ENCODE measurements at places on chromosomes 6 and 20.

DNA sequence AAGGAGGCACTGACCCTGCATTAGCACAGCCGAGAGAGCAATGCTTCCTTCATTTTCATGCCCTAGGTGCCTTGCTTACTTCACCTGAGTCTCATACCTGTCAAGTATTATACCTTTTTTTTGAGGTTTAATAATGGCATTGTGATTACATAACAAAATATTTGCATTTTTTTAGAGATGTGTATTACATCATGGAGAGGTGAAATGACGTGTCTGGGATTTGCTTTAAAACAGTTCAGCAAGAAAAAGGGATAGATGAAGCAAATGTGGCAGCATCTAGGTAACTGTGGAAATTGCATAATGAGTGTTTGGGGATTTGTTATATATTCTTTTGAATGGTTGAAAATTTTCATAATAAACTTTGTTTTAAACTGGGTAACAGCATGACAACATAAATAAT, 48.9 kb downstream of the NKX2-2 start:
- no peak for ATAC-seq

DNA sequence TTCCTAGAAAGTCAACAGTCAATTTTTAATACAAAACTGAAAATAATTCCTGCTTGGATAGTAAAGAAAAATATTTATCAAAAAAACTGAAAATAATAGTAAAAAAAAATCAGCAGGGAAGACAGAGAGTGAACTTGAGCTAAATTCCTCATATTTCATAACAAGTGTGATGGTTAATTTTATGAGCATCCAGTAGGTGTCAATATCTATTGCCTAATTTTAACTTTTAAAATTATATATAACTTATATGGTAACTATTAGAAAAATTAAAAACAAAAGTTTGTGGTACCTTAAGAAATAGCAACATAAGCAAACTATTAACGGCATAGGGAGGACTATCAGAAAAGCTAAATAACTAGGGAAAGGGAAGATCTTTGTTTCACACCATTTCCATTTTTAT, 2.1 kb downstream of the EPM2A start:
- ATAC-seq: no peak

DNA sequence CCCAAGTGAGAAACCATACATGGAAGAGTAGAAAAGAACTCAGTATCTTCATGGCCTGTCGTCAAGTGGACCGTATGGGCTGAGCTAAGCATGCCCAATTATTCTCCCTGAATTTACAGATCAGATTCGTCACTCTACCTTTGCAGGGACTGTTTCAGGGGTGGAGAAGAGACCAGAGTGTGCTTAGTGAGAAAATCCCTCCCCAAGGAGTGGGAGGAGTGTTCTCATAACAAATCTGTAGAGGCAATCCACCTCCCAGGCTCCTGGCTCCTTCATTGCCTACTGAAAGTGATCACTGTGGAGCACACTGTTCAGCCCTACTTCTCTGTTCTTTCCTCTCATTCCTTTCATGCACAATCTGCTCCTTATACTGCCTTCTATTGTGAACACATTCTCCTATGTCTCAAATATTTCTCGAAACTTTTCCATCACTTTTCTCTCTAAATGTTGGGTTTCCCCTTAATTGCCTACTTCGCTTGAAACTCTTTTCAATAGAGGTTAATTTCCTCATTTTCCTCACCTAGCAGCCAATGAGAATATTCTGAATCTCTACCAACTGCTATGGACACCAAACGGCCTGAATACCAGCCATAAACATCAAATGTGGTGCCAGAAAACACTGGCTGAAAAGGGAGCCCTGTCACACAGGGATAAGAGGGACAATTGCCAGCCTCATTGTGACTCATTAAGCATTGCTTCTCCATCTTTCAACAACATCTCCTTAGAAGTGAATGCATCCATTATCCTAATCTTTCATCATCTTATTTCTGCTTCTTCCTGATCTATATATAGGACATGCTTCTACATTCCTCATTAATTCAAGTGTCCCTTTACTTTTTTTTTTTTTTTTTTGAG, 398.3 kb downstream of the UTRN start:
- no peak for ATAC-seq

DNA sequence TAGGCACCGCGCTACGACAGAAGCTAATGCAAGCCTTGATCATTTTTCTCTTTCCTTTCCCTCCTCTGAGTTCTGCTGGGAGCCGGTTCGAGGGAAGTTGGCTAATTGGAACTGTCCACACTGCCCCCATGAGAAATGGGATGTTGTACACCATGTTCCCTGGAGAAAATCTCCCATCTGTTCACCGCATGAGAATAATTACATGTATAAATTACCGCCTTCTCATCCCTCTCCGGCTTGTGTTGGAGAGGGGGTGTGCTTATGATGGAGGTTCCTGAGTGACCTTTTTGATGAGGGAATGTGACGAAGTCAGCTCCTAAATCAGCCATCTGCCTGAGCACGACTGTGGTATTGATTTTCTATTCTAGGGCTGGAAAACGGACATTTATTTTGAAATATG, 320.2 kb upstream of the SULF2 start:
- no peak for ATAC-seq

- ATAC-seq: no peak
Observed at GRCh38 chr6:40523505-40524172, 63.5 kb downstream of the LRFN2 start.

Measured in stimulated activated memory B cell treated with anti-CD40 and anti-IgM and Interleukin-4, amounts not matched to agents 10 μg/mL and 1 μg/mL and 100 μg/mL, for 72 hours (primary cell).